Immature natural killer cell (primary cell): ENCODE measurements at places on chromosomes 13 and 19. TPM values are rescaled to one million over a fixed set of nuclear protein-coding genes. Genes with fewer than 3 reads are reported as not detected.

DNA sequence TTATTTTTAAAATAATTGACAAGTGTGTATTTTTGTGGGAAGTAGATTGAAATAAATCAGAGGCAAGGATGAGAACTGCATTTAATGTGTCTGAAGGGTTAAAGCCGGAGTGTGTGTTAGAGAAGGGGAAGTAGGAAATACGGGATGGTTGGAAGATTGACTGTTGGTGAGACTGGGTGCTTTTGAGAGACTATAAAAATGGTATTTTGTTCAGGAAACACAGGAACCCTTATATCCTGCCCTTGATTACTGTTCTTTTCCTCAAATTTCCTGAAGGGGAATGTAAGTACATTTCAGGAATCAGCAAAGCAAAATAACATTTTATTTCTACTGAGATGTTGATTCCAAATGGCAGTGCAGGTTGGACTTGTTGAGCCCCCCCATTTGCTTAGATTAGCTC, 15.1 kb downstream of the IFT88 start:
- H3K36me3 ChIP-seq = peaks cover 18% of the 10 kb centered on the region
- H3K27ac ChIP-seq = no peak overlapping the region
- H3K27me3 ChIP-seq = no peaks in the 10 kb centered on the region
- no peaks in the 10 kb centered on the region for H3K4me1 ChIP-seq

ZIC5 gene
- polyA plus RNA-seq = not detected

- H3K4me3 ChIP-seq = no peak overlapping the region
- peak overlapping the region; percentile 61 for H3K27ac ChIP-seq
- peaks cover 10% of the 10 kb centered on the region for H3K36me3 ChIP-seq
- H3K27me3 ChIP-seq = peaks cover 17% of the 10 kb centered on the region
- no peak for DNase-seq
Observed at GRCh38 chr19:12949363-12950283, 4.0 kb downstream of the RAD23A start.

GRCh38 chr19:34431681-34432402, 3.7 kb downstream of the UBA2 start:
- no peak for DNase-seq
- peaks cover 7% of the 10 kb centered on the region for H3K27me3 ChIP-seq
- no peak overlapping the region for H3K4me3 ChIP-seq
- peaks cover 7% of the 10 kb centered on the region for H3K36me3 ChIP-seq
- no peak overlapping the region for H3K27ac ChIP-seq
- H3K4me1 ChIP-seq = peaks cover 55% of the 10 kb centered on the region

DNA sequence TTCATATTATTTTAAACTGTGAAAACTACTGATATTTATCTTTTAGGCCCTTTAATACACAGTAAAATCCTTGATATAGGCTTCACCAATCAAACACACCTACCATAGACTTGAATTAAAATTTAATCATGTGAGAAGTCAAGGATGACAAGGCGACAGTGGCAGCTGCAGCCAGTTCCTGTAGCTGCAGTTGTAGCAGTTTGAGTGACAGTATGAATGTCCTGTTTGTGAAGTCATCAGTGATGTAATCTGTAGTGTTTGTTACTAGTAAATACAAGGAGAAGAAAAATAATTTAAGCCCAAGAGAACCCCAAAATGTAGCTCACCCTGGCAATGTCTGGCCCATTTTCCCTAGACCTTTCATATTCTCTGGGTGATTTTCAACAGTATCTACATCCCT, 897.0 kb downstream of the SLITRK6 start:
- no peaks in the 10 kb centered on the region for H3K36me3 ChIP-seq
- H3K27ac ChIP-seq = no peak overlapping the region
- DNase-seq = no peak
- no peaks in the 10 kb centered on the region for H3K4me1 ChIP-seq

NCR1 gene
- 34.1 TPM for polyA plus RNA-seq

PRODH2 gene
- polyA plus RNA-seq = not detected

GRCh38 chr13:40429706-40430545, 236.5 kb downstream of the FOXO1 start:
- peaks cover 2% of the 10 kb centered on the region for H3K27me3 ChIP-seq
- no peak overlapping the region for H3K27ac ChIP-seq
- peaks cover 33% of the 10 kb centered on the region for H3K4me1 ChIP-seq
- no peak overlapping the region for H3K4me3 ChIP-seq
- no peak for DNase-seq

S1PR5 gene
- 659 TPM for polyA plus RNA-seq

PNMA8A gene
- not detected for polyA plus RNA-seq

DNA sequence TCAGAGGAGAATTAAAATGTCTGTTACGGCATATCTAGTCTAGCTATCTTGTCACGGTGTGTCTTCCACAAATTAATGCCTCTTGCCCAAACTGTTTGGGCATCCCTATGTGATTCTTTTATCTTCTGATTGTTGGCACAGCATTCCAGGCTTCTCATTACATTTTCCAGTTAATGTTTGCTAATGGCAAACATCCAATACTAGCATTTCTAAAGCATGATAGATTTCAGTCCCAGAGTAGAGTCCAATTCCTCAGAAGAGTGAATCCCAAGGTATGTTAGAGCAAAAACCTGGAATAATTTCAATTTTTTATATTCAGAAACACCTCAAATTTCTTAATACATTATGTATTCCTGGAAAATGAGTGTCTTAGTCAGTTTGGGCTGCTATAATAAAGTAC, 684.5 kb upstream of the SLITRK1 start:
- H3K4me1 ChIP-seq = no peaks in the 10 kb centered on the region
- H3K36me3 ChIP-seq = no peaks in the 10 kb centered on the region
- H3K4me3 ChIP-seq = no peak overlapping the region
- no peak overlapping the region for H3K27ac ChIP-seq
- DNase-seq = no peak

GRCh38 chr19:3494051-3494450, 6.4 kb downstream of the DOHH start:
- H3K4me1 ChIP-seq = peaks cover 8% of the 10 kb centered on the region
- peaks cover 4% of the 10 kb centered on the region for H3K27me3 ChIP-seq
- no peak overlapping the region for H3K27ac ChIP-seq
- no peaks in the 10 kb centered on the region for H3K36me3 ChIP-seq

- no peak overlapping the region for H3K4me3 ChIP-seq
- peak; percentile 45 for DNase-seq
- no peak overlapping the region for H3K27ac ChIP-seq
- peaks cover 8% of the 10 kb centered on the region for H3K36me3 ChIP-seq
Observed at GRCh38 chr13:51797664-51798488, 6.1 kb downstream of the DHRS12 start.

ZNF665 gene
- 7.6 TPM for polyA plus RNA-seq

PRTN3 gene
- polyA plus RNA-seq = not detected

SHANK1 gene
- not detected for polyA plus RNA-seq

ANKRD24 gene
- 0.24 TPM for polyA plus RNA-seq

- H3K27ac ChIP-seq = no peak overlapping the region
- no peak overlapping the region for H3K4me3 ChIP-seq
- H3K36me3 ChIP-seq = no peaks in the 10 kb centered on the region
- no peak for DNase-seq
- H3K4me1 ChIP-seq = no peaks in the 10 kb centered on the region
- H3K27me3 ChIP-seq = peaks cover 11% of the 10 kb centered on the region
Observed at GRCh38 chr13:20132052-20132634, 28.7 kb downstream of the GJA3 start.

DNA sequence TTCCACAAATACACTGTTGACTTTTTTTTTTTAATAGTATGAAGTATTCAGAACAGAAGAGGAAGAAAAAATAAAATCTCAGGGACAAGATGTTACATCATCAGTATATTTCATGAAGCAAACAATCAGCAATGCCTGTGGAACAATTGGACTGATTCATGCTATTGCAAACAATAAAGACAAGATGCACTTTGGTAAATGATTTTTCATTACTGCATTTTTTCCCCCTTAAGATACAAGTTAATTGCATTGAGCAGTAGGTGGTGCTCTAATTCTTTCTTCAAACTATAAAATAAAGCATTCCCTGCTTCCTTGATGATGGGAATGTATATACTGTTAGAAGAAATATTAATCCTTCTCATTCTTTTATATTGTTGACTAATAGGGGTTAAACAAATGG, 17.1 kb downstream of the UCHL3 start:
- no peaks in the 10 kb centered on the region for H3K4me1 ChIP-seq
- no peak overlapping the region for H3K27ac ChIP-seq
- no peak overlapping the region for H3K4me3 ChIP-seq

DNA sequence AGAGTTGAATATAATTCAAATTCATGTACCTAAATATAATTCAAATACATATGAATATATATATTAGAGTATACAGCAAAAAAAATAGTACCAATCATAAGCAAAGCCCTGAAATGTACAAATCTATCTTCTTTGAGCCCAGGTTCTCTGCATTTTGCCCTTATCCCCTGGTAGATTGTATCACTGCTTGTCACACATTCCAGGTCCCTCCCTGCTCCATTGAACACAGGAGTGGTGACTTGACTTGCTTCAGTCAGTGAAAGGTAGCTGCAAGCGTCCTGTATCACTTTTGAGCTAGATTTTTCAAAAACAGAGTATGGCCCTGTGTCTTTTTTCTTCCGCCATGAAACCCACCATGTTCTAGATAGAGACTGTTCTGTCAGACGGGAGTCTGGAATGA, 369.4 kb downstream of the LIG4 start:
- DNase-seq = no peak
- H3K4me3 ChIP-seq = no peak overlapping the region
- H3K27me3 ChIP-seq = peaks cover 2% of the 10 kb centered on the region
- no peaks in the 10 kb centered on the region for H3K36me3 ChIP-seq

DNA sequence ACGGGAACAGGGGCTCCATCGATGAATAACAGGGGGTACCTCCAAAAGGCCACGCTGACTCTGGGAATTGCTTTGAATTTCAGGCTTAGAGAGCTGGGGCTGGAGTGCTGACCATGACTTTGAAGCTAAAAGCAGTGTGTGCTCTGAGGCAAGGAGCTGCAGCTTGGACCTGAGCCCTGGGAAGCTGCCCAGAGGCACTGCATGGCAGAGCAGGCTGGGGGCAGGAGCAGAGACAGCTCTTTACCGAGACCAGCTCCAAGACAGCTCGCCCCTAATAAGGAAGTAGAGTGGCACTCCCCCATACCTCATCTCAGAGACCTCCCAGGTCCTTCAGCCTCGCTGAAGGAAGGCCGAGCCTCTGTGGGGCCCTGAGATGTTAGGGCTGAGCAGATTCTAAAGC, 200.2 kb downstream of the COL4A1 start:
- no peak overlapping the region for H3K4me3 ChIP-seq
- no peaks in the 10 kb centered on the region for H3K4me1 ChIP-seq
- H3K27me3 ChIP-seq = peaks cover 2% of the 10 kb centered on the region
- no peak for DNase-seq

GRCh38 chr19:50968716-50969412, 527 bp downstream of the KLK6 start:
- DNase-seq = no peak
- H3K4me3 ChIP-seq = no peak overlapping the region
- H3K27ac ChIP-seq = no peak overlapping the region
- H3K27me3 ChIP-seq = peaks cover 8% of the 10 kb centered on the region
- no peaks in the 10 kb centered on the region for H3K4me1 ChIP-seq

KLK15 gene
- not detected for polyA plus RNA-seq

DNA sequence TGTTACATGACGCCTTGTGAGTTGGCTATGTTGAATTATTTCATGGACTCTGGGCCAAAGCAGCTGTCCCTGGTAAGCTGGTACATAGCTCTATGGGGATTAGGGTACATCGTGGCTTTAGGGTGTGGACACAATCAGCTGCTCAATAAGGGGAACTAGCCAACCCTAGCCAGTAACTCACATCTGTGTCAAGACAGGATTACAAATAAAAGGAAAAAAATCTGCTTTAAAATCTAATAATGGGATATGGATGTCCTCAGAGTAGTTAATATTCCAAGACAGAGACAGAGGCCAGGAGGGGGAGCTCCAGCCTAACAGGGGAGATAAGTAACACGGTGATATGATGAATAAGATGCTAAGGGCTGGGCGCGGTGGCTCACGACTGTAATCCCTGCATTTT, 21.1 kb upstream of the ZNF766 start:
- H3K27me3 ChIP-seq = peaks cover 2% of the 10 kb centered on the region
- H3K4me3 ChIP-seq = no peak overlapping the region
- no peaks in the 10 kb centered on the region for H3K36me3 ChIP-seq
- H3K27ac ChIP-seq = no peak overlapping the region
- no peaks in the 10 kb centered on the region for H3K4me1 ChIP-seq
- DNase-seq = peak; percentile 36
